CD4-positive, alpha-beta T cell treated with Interleukin-2 at 100 ng/mL for 4 hours (primary cell): ENCODE measurements at places on chromosomes 1 and 21.

DNA sequence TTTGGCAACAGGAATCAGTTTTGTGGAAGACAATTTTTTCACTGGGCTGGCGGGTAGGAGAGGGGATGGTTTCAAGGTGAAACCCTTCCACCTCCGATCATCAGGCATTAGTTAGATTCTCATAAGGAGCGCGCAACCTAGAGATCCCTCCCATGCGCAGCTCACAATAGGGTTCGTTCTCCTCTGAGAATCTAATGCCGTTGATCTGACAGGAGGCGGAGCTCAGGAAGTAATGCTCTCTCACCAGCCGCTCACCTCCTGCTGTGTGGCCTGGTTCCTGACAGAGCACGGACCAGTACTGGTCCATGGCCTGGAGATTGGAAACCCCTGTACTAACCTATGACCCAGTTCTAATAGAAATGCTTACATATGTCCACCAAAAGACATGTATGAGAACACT, 96.6 kb upstream of the KIAA1614 start:
- DNase-seq, result no peak

- no peak for DNase-seq
These were observed 16.2 kb downstream of the CFAP126 start for GRCh38 chr1:161351482-161351881.

DNA sequence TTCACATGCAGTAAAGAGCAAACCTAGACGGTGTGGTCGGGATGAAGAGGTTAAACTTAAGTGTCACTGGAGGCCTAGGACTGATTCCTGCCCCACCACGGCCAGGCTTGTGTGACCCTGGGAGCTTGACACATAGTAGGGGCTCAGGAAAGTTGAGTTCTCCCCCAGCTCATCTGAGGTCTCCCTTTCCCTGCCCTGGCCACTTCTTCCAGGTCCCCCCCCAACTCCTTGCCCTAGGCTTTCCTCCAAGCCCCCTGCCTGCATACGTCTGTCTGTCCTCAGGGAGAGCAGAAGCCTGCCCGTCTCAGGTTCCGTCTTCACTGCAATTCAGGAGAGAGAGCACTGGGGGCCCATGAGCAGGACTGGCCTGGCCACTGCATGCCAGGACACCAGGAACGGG, 225.8 kb downstream of the PTPRU start:
- DNase-seq, result no peak

- no peak for DNase-seq
These were observed 1011.8 kb downstream of the PLA2G4A start for GRCh38 chr1:187840557-187840956.

- DNase-seq, result no peak
These were observed 51.0 kb downstream of the CASQ2 start for GRCh38 chr1:115717541-115717940.

GRCh38 chr21:32795376-32795775, 23.8 kb upstream of the PAXBP1 start:
- no peak for DNase-seq

- DNase-seq, result no peak
These were observed 159.0 kb upstream of the IGSF21 start for GRCh38 chr1:17948594-17948993.

- no peak for DNase-seq
These were observed 26.2 kb downstream of the ARHGEF10L start for GRCh38 chr1:17565461-17566252.

- DNase-seq, result peak; percentile 6
These were observed at the start of gene SLC45A3 for GRCh38 chr1:205680073-205680851. Gene SLC45A3 (minus strand): TSS chr1:205680509. CDS start chr1:205664656, 15,853 bp downstream.

GRCh38 chr1:184567637-184568036, 180.8 kb downstream of the C1orf21 start:
- no peak for DNase-seq

DNA sequence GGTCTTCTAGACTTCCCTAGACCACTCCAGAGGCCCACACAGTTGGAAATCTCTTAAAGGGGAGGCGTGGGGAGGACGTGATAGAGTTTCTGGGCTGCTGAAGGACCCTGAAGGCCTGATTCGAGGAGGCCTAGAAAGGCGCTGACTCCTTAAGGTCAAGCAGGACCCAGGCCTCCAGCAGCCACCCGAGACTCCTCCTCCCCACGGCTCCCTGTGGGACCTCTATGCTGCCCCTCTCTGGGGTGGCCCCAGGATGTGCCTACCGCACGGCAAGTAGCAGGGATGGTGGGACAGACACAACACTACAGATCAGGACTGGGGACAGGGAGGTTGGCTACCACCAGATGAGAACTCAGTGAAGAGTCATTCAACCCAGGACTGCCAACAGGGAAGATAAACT, 77.5 kb downstream of the GLIS1 start:
- DNase-seq, result no peak

DNA sequence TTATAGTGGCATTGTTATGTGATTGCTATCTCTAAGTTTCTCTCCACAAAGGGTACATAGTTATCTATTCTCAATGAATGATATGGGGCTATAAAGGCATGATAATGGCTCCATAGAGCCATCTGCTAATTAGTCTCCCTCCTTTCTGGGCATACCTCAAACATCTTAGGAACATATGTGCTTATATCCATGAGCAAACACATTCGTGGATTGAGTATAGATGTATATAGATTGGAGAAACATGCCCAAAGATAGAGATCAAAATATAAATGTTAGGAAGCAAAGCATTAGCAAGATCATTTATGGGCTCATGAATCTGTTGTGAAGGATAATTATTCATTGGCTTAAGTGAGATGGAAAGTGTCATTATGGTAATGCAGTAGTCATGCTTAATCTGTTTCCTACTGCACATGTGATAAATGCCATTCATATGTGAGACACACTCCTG, 155.8 kb upstream of the UBE2U start:
- no peak for DNase-seq

DNA sequence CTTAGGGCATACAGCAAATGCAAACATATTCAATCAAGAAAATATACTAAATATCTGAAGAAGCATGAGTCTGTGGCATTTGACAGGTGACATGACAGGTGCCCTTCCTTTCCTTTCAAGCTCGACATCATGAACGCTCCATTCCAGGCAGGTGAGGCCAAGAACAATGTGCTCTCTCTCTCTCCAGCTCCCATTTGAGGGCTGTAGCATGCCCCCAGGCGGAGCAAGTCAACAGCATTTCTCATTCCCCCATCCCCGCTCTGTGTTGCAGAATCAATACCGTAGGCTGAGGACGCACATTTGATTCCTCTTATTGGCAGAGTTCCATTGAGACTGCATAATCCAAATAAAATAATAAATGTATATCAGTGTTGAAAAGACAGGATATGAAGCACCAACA, 24.6 kb upstream of the PLPPR4 start:
- no peak for DNase-seq

DNA sequence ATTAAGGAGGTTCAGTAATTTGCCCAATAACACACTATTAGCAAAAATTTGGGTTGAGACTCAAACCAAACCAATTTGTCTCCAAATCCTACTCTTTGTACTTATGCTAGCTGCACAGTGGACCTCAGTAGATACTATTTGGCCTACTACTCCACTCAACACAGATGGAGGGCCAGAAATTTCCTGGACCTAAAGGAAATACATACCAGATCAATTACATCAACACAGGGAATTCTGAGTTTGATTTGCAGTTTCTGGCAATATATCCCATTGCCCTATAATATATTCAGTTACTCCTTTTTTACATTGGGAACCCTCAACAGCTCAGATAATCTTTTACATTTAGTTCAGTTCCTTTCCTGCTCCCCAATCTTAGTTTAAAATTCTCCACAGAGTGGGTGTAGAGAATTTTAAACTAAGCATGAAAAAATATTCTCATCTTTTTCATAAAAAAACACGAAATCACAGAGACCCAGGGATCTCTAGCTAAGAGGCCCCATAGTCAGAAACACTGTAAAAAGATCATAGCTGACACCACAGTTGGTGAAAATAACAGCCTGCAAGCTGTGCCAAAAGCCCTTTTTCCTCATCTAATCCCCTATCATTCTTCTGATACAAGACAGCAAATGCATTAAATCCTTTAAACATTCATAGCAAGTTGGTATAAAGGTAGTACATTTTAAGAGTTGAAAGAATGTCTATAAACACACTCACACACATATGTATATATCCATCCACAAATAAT, 317.7 kb upstream of the ESRRG start:
- no peak for DNase-seq

DNA sequence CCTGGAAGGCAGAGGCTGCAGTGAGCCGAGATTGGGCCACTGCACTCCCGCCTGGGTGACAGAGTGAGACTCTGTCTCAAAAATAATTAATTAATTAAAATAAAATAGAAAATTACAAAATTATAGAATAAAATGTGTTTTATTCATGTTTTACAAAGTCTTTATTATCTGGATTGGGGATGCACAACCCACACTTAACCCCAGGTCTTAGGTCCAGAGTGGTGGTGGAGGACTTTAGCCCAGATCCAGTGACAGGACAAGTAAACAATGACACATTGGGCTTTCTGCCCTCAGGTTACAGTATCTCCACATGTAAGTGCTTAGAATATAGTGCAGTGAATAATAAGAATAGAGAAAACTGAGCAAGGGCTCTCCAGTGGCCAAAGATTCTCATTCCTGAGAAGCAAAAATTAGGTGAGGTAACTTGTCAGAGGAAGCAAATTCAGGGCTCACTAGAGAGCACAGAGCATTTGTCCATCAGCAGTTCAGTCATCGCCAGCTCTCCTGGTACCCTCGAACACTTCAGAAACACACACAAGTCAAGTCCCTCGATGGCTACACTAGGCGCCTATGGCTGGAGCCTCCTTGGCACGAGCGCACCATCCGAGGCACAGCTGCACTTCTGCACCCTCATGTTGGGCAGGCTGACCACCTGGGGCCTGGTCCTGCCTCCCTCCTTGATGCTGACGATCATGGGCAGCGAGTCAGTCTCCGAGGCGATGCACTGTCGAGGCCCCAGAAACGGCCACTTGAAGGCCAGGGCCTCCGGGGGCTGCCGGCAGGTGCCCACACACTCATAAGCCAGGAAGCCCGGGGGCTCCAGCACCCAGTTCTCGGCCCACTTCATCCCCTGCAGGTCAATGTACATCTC, 2.6 kb downstream of the LEFTY1 start:
- DNase-seq, result no peak

DNA sequence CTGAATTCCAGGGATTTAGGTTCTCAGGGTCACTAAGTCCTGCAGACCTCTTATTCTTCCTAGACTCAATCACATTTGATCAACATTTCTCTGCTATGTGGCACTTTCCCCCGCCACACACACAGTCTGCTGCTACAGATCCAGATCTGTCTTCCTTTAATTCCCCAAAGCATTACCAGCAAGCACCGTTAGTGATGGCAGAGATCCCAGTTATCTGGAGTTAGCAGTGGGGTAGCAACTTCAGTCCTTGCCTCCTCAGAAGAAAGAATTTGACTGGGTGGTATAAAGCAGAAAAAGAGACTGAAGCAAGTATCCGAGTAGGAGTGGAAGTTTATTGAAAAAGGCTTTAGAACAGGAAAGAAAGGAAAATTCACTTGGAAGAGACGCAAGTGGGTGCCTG, 100.4 kb upstream of the ETV3 start:
- DNase-seq, result no peak

GRCh38 chr1:110196917-110197765, 13.0 kb upstream of the KCNC4 start:
- peak; percentile 72 for DNase-seq
